ENCODE measurements at places on chromosomes 1 and 21.

- no peak for DNase-seq
Observed at GRCh38 chr1:35557118-35557610, at the start of gene KIAA0319L. Gene KIAA0319L, minus strand, starts transcription at chr1:35557403. Its CDS starts 2,912 bp downstream, at chr1:35554491.

DNA sequence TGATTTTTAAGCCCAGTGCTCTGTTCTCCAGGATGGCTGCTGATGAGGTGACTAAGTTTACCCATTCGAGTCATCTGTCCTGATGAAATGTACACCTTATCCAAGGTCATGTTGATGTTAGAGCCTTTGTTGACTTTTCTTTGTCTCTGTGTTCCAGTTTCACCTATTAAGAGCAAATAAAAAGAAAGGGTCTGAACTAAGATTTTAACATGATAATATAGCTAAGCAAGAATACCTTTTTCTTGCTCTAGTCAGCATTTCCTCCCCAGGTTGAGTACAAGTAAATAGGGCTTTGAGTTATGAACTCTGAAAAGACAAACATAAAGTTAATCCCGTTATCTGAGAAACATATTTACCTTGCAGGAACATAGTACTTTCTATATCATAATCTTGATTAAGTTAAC lies 52.1 kb upstream of the GPR88 start:
- no peak for DNase-seq

GRCh38 chr21:26047279-26047967 lies 123.1 kb downstream of the APP start:
- DNase-seq, result no peak

GRCh38 chr1:168609741-168610510 lies 33.5 kb downstream of the XCL1 start:
- DNase-seq, result no peak

DNA sequence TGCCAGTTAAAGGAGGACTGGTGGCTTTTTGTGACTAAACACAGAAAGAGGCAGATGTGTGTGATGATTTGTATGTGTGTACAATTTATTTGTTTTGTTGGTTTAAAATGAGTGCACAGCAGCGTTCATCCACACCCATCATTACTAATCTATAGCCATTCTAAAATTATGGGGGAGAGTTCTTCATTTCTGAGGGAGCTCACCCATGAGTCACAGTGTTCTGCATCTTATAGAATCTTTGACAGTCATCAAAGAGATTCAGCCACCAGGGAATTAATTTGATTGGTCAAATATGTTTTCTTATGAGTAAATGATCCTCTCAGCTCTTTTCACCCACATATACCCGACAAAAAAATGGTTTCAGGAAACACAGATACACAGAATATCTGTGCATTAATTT lies 147.9 kb downstream of the GREM2 start:
- DNase-seq, result no peak

DNA sequence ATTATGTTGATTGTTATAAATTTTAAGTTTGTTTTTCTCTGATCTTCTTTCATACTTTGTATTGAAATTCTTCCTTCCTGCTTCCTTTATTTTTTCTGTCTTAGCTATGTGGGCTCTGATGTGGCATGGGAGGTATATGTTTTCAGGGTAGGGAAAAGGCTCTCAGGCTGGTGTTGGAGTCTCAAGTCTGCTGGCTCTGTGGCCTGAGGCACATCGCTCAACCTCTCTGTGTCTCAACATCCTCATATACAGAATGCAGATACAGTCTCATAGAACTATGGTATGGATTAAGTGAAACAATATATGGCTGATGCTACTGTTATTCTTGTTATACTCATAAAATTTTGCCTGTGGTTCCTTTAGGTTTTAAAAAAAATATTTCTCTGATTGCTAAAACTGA lies 105.9 kb downstream of the KCNN3 start:
- DNase-seq, result no peak

- DNase-seq, result no peak
Observed at GRCh38 chr1:212827171-212827776, 20.2 kb downstream of the SPATA45 start.

- no peak for DNase-seq
Observed at GRCh38 chr21:15617964-15618363, 111.8 kb upstream of the USP25 start.

DNA sequence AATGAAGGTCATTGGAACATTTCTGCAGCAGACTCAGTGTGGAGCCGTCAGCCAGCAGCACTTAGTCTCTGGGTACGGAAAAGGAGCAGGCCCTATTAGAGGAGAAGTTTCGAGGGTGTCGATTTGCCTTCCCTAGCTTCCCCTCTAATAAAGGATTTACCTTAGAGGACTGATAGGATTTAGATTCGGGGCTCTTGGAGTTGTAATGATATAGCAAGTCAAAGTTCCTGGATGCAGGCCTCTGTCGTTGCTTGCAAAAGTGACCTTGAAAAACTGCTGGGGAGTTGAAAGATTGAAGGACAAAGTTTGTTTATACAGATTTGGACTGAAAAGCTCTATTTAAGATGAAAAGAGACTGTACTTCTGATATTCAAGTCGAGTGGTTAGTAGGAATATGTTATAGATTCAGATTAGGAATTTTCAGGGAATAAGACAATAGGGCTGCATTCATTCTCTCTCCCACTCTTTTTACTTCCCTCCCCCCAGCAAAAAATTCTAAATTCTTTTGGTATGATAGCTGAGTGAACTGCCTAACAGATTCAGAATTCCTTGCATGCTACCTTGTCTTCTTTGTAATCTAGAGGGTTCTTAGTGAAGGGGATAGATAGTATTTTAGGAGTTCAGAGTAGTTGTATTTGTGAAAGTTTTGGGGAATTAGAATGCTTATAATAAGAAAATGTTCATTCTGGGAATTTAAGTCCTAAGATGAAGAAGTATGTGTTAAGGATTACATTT lies 19.2 kb downstream of the NFYC start:
- DNase-seq, result no peak

DNA sequence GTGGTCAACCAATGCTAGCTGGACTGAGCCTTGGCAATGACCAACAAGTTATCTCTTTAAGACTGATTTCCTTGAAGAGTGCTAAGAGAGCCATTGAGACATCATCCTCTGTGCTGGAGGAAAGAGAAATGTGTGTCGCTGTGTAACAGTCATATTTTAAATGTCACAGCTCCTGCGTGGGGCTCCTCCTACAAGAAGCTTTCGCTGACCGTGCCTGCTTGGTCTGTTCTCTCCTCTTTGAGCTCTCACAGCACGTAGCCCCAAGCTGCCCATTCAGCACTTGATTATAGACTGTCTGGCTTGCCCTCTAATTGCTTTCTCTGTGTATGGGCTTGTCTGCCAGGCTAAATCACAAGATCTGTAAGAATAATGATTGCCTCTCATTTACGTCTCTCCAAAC lies 221.3 kb downstream of the FOXD2 start:
- no peak for DNase-seq

DNA sequence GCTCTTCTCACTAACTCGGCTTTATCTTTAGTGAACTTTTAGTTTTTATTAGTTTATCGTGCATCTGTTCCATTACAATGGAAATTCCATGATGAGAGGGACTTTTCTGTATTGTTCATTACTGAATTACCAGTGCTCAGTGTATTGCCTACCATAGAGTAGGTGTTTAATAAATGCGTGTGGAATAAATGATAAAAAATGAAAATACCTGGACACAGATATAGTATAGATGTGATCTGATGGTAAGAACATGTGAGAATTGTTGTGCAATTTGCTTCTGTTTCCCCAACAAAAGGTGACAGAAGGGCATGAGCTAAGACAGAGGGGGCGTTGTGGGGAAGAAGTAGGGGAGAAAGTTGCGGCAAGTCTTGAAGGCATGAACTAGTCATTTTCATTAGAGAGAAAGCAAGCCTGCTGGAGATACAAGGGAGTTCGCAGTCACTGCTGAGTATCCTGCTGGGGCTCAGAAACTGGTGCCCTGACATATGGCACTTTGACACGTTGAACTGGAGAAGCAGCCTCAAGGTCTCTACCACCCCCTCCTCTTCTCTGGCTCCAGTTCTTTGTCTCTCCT lies 5.6 kb upstream of the COG2 start:
- DNase-seq, result no peak

DNA sequence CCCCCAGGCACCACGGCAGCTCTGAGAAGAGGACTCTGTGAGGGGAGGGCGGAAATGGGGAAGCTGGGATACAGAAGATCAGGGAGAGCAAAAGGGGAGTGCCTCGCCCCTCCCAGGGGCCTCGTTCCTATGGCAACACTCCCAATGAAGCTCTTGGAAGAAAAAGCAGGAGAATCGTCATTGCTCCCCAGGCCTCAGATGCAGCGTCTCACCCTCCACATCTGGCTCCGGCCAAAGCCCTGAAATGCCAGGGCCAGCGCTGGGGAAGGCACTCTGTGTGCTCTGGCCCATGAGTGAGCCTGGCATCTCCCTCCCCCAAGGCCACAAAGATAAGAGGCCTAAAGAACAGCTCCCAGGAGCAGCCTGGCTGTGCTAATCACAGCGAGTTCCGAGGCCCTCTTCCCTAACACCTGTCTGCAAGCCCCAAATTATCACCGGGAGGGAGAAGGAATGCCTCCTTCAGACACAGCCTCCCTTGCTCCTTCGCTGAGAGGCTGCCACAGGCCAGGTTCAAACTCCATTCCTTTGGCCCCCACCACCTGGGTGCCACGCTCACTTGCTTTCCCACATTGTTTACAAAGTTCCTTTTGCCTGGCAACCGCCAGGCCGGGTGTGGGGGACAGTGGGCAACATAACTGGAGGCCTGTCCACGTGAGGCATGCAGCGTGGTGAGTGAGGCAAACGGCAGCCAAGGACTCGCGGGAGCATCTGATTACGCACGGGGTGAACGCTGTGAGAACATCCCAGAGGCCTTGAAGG lies 27.8 kb downstream of the ECE1 start:
- DNase-seq, result no peak

DNA sequence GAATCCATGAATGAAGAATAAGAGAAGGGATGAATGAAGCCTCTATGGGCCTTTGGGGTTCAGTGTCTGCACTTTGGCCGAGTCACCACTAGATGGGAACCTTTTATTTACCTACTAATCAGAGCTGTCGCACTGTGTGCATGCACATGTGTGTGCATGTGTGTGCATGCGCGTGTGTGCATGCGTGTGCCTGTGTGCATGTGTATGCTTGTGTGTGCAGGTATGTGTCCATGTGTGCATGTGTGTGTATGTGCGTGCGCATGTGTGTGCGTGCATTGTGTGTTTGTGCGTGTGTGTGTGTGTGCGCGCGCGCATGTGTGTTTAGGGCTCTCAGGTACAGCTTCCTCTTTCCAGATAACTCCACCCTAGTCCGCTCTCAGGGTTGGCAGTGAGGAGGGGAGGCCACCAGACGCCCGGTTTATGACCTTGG lies 20.4 kb upstream of the UBXN10 start:
- DNase-seq, result no peak

GRCh38 chr1:61501971-61502916 lies 222.7 kb downstream of the TM2D1 start:
- DNase-seq, result no peak

GRCh38 chr1:29474274-29475244 lies 238.2 kb downstream of the PTPRU start:
- DNase-seq, result no peak

DNA sequence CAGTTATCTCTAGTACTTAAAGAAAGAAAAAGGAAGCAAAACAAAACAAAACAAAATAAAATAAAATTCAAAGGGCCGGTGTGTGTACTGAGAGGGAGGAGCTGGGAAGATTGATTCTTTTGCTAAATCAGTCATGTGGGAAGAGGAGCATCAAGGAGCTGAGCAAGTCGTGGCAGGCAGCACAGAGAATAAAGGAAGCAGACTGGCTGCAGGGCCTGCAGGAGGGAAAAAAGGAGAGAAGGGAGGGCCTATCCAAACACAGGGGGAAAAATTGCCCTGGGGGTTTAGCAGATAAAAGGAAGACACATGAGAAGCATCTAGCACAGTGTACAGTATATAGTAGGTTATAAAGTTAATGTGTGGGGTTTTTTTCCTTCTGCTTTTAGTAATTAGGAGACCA lies 27.6 kb downstream of the AGO4 start:
- no peak for DNase-seq

DNA sequence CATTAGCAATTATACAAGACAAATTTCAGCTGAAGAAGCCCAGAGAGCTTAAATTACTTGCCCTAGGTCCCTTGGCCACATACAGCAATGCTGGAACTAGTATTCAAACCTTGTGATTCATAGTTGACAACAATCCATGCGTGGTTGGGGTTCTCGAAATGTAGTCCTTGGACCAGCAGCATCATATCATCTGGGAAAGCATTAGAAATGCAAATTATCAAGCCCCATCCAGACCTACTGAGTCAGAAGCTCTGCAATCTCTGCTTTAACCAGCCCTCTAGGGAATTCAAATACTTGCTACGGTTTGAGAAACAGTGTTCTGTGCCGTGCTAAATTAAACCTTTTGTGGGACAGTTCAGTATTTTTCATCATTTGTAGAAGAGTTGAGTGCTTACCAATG lies 65.1 kb downstream of the CLIC6 start:
- DNase-seq, result no peak

- DNase-seq, result no peak
Observed at GRCh38 chr1:25881266-25881665, 5.8 kb upstream of the PAQR7 start.

DNA sequence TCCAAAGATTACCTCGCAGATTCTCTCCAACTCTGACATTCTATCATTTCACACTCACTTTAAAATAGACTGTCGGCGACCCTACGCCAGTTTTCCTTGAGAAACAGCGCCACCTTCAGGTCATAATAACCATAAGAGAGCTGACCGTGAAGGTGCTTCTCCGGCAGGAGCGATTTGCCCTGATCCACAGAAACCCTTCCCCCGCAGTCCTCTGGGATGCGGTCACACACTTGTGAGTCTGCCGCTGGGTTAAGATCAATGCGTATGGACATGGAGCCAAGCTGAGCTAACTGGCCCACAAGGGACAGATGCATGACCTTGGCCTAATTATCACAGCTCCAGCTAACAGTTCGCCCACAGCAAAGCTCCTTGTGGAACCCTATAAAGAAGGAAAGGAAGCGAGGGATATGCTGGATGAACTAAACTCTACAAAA lies 32.8 kb upstream of the IFNAR2 start:
- no peak for DNase-seq

GRCh38 chr21:46157396-46157986 lies 2.1 kb upstream of the FTCD start:
- DNase-seq, result no peak

DNA sequence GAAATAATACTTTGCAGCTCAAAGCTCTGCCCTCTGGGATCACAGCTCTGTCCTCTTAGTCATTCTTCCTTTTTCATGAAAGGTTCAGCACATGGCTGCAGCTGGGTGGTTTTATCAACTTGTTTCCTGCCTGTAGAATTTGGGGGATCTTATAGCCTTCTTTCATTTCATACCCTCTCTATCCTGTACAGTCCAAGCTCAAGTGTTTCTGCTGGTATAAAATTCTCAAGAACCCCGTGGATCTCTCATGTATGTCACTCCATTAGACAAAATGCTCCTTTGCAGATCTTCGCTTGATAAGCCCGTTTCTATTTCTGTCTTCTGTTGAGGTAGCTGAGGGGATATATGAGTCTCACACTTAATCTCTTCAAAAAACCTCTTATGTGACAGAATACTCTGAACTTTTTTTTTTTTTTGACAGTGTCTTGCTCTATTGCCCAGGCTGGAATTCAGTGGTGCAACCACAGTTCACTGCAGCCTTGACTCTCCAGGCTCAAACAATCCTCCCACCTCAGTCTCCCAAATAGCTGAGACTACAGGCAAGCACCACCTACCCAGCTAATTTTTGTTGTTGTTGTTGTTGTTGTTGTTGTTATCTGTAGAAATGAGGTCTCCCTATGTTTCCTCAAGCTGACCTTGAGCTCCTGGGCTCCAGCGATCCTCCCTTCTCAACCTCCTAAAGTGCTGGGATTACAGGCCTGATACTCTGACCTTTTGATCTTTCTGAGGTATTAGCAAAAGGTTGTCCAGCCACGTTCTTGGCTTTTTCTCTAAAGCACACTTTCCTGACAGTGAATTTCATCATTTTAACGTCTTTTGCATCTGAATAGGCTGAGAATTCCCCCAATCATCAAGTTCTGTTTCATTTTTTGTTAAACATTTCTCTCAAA lies 24.6 kb upstream of the COL9A2 start:
- no peak for DNase-seq

Measured in stimulated activated CD8-positive, alpha-beta memory T cell treated with anti-CD3 and anti-CD28 coated beads, Interleukin-4, amount 100 ng/mL, for 4 hours (primary cell).